ENCODE measurements at places on chromosomes 5 and 9. TPM values are rescaled to one million over a fixed set of nuclear protein-coding genes. Genes with fewer than 3 reads are reported as not detected.

Gene OBP2B
- not detected for polyA plus RNA-seq

Gene TEK
- polyA plus RNA-seq, result 15.0 TPM

Gene EGFLAM
- 37.6 TPM for polyA plus RNA-seq

Gene GPX8
- 45.2 TPM for polyA plus RNA-seq

Gene ZNF658
- 2.6 TPM for polyA plus RNA-seq

Gene PAEP
- not detected for polyA plus RNA-seq

Gene NUDT2
- 23.3 TPM for polyA plus RNA-seq

Gene SPOCK1
- polyA plus RNA-seq, result 4.6 TPM

Gene CCNB1
- 25.9 TPM for polyA plus RNA-seq

Gene AFAP1L1
- polyA plus RNA-seq, result 129 TPM

- DNase-seq, result no peak
Measured at GRCh38 chr5:172820046-172820767, 13.8 kb upstream of the ERGIC1 start.

DNA sequence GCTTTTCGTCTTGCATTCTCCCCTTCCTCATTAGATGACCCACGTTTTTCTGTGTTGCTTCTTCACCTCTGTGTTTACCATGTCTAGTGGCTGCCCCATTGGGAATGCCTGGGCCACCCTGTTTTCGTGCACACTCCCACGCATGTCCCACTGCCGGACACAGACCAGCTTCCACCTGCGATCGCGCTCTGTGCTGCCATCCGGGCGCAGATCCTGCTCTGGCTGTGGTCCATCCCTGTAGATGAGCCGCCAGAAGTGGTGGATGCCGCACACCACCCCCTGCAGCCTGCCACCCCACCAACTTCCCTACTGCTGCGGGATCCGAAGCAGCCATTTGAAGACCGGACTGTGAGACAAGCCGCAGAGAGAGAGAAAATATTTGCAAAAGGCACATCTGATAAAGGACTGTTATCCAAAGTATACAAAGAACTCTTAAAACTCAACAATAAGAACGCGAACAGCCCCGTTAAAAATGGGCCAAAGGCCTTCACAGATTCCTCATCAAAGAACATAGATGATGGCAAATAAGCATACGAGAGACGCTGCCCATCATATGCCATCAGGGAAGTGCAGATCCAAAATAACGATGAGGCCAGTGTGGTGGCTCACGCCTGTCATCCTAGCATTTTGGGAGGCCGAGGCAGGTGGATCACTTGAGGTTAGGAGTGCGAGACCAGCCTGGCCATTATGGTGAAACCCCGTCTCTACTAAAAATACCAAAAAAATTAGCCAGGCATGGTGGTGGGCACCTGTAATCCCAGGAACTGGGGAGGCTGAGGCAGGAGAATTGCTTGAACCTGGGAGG is 163.7 kb downstream of the COL23A1 start:
- DNase-seq, result no peak

DNA sequence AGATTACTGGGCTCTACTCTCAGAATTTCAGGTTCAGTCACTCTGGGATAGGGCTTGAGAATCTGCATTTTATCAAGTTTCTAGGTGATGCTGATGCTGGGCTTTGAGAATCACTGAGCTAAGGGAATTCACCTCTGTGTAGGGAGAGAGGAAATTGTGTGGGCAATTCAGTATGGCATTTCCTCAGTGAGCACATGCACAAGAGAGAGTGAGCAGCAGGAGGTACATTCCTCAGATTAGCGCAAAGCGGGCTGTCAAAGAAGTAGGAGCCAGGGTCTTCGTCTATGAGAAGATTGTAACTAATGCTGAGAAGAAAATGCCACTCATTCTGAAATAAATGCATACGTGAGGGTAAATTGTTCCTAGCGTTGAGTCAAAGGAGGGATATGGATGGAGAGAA is 175.9 kb downstream of the KIF4B start:
- DNase-seq, result no peak

DNA sequence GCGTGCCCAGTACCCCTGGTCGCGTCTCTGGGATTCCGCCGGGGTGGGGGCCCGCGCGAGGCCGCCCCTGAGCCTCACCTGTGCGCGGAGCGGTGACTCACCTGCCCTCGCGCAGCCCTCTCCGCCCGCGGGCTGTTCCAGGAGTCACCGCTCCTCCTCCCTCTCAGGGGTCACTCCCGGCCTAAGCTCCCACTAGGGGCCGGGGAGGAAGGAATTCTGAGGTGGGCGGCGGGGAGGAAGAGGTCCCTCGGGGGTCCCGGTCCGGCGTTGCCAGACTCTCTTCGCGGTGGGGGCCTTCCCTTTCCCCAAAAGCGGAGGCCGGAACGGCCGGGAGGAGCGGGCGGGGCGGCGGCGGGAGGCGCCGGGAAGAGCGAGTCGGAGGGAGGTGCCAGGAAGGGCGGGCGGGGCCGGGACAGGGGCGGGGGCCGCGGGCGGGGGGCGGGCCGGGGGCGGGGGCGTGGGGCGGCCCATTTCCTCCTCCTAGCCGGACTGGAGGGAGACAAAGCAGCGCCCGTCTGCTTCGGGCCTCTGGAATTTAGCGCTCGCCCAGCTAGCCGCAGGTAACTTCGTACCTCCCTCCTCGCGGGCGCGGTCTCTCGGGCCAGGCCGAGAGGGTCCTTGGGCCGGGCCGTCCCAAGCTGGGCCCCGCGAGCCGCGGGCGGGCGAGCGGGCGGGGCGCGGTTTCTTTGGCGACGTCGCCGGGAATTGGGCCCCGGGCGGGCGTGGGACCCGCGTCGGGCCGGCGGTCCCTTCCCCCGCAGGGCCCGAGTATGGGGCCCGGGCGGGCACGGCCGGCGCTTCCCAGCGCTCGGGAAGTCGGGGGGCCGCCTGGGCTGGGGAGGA is at the start of gene CTNNA1:
TSS of gene CTNNA1 (plus strand) at position 475 of the 843 bp plus-strand sequence. CDS start 28,500 bp downstream, outside the sequence.
- peak; percentile 82 for DNase-seq

DNA sequence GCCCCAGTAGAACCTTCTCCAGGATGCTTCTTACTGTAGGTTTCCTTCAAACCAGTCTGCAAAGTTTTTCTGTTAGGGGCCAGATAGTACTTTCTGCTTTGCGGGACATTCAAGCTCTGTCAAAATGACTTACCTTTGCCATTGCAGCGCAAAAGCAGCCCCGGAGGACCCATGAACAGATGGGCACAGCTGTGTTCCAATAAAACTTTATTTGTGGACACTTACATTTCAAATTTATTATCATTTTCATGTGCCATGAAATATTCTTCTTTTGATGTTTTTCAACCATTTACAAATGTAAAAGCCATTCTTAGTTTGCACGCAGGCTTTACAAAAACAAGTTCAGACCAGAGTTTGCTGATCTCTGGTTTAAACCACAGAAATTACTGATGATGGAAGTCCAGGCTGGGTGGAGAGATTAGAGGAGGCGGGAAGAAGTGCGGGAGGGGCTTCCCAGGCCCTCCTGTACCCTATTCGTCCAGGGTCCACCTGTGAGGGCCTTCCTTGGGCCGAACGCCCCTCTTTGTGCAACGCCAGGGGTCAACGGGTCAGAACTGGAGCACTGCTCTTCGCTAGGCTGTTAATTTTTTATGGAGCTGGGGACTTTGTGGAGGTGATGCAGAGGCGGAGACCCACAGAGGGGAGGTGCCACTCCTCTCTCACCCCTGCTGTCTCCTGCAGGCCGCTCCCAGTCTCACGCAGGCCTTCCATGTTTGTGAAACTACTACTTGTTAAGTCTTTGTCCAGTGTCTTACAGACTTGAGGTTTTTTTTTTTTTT is 7.6 kb upstream of the ASS1 start:
- no peak for DNase-seq

DNA sequence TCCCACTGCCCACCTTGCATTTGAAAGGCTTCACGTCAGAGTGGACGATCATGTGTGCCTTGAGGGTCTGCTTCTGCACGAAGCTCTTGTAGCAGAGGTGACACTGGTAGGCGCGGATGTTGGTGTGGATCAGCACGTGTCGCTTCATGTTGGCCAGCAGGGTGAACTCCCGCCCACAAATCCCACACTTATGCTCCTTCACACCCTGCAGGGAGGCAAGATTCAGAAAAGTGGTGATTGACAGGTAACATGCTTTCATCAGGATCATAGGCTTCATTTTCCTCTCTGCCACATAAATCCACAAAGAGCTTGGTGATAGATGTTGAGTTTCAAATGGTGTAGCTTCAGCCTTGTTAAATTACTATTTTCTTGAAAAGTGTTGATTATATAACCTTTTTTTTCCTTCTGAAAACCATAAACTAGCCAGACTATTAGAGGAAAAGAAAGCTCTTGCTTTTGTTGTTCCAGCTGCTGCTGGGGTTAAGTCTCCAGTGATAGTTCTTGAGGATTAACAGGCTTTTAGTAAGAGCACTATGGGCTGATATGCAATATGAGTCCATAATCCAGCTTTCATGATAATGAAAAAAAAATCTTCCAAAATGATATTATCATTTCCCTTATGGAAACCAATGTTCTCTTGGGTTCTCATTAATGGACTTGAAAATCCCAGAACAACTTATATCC is 50.7 kb downstream of the ZNF366 start:
- no peak for DNase-seq

GRCh38 chr9:83991355-83991754 is 10.8 kb downstream of the RMI1 start:
- DNase-seq, result no peak

DNA sequence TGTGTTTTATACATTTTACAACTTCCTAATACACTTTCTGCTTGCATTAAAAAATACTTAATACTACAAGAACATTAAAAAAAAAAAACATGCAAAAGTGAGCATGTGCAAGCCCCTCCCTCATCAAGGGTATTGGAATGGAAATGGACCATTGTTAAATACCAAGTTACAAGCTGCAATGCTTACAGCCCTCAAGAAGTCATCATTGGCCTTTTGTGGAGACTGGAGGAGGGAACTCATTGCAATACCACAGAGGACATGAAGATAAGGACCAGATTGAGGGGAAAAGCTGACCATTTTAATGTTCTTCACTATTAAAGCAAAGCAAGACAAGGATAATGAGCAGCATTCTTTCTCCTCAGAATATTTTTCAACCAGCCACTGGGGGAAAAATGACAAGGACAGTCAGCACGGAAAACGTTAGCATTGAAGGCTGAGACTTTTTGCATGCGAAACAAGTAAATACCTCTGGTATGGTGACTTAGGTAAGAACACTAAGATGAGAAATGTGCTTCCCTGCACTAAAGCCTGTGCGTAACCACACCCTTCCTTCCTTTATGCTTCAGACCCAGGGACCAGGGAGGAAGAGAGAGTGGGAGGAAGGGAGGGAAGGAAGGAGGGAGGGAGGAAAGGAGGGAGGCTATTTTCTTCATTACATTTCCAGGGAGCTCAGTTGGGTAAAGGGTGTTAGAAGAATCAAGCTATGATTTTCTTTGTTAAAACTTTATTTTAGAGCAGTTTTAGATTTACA is 141.1 kb upstream of the RAPGEF1 start:
- DNase-seq, result no peak

- DNase-seq, result no peak
Measured at GRCh38 chr5:97151370-97151769, 9.0 kb upstream of the LIX1 start.

- no peak for DNase-seq
Measured at GRCh38 chr5:110179321-110179720, 489.6 kb downstream of the MAN2A1 start.

DNA sequence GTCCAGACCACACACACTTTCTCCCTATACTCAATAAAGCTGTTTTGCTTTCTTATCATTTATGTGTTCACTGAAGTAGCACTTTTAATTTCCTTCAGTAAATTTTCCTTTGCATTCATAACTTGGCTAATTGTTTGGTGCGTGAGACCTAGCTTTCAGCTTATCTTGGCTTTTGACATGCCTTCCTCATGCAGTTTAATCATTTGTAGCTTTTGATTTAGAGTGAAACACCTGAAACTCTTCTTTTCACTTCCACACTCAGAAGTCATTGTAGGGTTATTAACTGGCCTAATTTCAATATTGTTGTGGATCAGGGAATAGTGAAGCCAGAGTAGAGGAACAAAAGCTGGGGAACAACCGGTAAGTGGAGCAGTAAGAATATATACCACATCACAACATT is 114.7 kb downstream of the ST8SIA4 start:
- no peak for DNase-seq

DNA sequence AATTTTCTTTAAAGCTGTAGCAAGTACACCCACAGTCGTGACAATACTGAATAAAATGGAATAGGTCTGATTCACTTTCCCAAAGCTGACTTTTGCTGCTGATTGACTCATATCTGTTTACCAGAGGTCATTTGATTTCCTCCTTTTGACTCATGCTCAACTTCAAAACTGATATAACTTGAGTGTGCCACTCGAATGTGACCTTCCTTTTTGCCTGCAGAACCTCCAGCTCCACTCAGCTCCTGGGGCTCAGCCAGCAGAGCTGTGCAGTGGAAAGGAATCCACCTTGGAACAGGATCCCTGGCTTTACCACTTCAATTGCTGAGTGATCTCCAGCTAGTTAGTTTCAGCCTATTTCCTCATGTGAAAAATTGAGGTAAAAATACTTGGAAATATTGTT is 84.1 kb downstream of the FEM1C start:
- DNase-seq, result no peak
